HuH-7.5 (cell line): ENCODE measurements at places on chromosomes 12 and 14.

DNA sequence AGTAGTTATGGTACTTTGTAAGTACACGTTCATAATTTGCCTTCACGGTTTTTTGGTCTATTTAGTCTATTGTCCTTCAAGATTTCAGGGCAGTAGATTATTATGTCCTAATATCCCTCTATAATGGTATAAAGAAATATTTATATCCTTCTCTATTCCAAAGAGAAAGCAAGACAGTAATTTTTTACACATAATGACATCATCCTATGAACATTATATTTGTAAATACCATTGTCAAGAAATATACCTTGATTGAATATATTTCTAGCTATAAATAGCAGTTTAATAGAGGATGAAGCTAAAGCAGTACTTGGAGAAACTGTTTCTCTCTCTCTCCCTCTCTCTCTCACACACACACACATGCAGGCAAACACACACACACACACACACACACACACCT lies 77.0 kb downstream of the C12orf50 start:
- no peak for DNase-seq

GRCh38 chr12:75042125-75042524 lies 167.5 kb downstream of the KCNC2 start:
- DNase-seq = no peak

DNA sequence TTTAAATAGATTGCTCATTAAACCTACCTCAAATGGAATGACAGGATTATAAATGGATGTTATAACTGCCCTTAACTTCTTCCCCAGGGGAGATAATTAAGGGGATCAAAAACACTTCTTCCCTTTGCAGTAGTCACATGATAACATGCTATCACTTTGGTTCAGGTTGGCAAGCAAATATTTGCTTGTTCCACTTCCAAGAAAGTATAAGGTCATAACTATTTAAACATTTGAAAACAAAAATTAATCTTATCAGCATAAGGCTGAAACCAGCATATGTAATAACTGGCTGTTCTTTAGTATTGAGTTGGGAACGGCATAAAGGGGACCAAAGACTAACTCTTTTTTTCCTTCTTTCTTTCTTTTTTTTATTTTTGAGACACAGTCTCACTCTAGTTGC lies 2.4 kb upstream of the LYZ start:
- DNase-seq = no peak

GRCh38 chr14:79321070-79321469 lies 890.2 kb downstream of the DIO2 start:
- DNase-seq = no peak

- no peak for DNase-seq
Observed at GRCh38 chr12:22180705-22181104, 134.7 kb downstream of the CMAS start.

DNA sequence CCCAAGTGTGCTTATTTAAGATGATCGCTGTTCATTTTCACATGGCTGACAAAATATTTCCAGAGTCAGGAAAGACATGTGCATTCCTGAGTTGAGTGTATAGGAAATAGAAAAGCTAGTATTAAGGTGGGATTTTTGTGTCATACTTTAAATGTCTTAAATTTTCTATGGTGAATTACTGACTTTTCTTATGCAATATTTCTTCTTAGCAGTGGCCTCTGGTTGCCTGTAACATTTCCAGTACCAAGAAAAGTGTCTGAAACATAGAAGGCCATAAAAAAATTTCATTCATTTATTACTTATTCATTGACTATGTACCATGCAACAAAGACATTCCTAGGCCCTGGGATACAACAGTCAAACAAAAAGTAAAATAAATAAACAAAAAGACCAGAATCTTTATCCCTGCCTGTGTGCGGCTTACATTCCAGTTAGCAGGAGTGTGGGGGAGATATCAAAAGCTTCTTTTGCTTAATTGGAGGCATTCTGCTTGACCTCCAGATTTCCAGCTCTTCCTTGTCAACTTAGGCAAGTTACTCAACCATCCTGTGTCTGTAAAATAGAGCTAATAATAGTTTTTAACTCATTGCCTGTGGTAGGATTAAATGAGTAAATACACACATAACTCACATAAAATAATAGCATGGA lies 216.3 kb upstream of the FLRT2 start:
- DNase-seq = no peak

- DNase-seq = no peak
Observed at GRCh38 chr12:15122344-15122743, 98.9 kb downstream of the RERG start.

GRCh38 chr12:14612898-14613445 lies 45.3 kb upstream of the PLBD1 start:
- no peak for DNase-seq

GRCh38 chr14:71658261-71658860 lies 273.9 kb upstream of the RGS6 start:
- DNase-seq = no peak

DNA sequence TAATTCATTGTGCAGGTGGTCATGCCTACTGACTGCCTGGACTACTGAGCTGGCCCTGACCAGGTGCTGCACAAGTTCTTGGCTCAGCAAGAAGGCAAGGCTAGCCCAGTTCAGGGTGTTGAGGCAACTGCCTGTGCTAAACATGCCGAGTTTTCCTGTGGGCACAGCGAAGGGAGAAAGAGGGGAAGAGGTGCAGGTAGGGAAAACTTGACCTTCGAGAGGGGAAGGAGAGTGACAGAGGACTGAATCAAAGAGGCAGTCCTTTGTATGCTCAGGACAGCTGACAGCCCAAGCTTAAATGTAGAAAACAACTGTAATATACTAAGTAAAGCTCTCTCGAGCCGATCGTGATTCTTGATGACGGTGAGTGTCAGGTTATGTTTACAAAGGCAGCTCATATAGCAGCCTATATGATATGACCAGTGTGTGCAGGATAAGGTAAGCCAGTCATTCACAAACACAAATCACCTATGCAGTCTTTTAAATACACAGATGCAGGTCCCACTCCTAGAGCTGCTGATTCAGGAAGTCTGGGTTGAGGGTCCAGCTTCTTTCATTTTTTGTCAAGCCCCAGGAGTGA lies 2.6 kb downstream of the IRAK3 start:
- no peak for DNase-seq

DNA sequence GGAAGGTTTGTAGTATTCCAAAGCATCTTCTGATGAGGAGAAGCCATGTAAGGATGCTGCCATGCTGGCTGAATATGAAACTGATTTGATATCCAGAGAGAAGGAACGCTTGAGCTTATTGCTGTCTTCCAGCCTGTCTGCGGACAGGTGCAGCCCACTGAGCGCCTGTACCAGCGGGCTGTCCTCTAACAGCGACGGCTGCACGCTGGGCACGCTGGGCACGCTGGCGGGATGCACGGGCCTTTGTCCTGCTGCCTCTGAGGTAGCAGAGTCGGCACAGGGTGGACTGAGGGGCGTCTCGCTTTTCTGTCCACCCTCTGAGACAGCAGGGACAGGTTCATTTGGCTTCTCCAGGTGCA lies 85.2 kb downstream of the DUSP16 start:
- no peak for DNase-seq

- DNase-seq = no peak
Observed at GRCh38 chr12:42802785-42803189, 213.2 kb upstream of the PRICKLE1 start.

DNA sequence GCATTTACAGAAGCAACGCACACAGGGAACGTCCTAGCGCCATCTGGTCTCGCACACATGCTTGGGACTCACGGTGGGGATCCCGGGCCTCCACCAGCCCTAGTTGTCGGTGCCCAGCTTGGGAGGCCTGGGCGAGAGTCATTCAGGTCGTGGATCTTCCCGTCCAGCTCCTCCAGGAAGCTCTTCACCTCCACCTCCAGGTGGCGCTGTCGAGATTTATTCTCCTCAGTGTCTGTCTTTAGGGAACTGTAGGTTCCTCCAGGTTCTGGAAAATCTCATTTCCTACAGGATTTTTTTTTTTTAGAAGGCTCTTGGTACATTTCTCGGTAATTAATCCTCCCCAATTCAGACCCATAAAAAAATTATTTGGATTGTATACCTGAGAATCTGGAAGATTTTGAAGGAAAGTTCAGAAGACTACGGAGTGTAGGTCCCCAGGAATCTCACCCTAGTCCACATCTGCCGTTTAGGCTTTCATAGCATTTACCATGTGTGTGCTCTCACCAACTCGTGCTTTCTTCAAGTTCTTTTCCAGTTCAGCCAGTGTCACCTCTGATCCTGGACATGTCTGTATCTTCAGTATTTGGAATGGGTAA lies 910.0 kb downstream of the TMEM121 start:
- no peak for DNase-seq

- no peak for DNase-seq
Observed at GRCh38 chr12:125919856-125920470, 854.7 kb downstream of the AACS start.

DNA sequence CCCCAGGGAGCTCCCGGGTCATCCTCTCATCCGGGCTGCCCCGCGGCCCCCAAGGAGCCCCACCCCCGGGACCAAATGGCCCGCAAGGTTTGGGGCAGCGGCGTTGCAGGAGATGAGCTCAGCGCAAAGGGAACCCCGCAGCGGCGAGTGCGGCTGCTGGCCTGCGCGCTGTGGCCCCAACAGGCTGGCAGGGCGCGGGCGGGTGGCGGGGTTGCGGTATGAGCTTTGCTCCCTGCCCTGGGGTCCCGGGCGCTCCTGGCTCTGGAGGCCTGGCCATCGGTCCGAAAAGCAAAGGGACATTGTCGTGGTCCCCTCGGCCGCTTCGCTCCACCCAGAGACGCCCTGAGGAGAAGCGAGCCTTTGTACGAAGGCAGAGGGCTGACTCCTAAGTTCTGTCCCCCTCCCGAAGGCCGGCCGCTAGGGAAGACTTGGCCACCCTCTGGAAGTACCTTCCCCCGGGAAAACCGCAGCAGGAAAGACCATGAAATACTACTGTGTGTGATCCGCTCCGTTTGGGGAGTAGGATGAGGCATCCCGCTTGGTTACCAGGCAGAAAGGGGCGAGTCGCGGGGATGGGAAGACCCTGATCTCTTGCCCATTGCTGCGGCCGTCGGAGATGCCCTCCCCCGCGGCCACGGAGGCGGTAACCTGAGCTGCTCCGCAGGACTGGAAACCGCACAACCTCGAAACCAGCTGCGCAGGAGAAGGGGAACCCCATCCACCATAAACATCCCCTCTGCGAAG lies 620 bp upstream of the NID2 start:
- no peak for DNase-seq

- DNase-seq = no peak
Observed at GRCh38 chr14:38079268-38079667, 128.4 kb upstream of the SSTR1 start.

- DNase-seq = no peak
Observed at GRCh38 chr14:86430853-86431252, 900.9 kb downstream of the FLRT2 start.

DNA sequence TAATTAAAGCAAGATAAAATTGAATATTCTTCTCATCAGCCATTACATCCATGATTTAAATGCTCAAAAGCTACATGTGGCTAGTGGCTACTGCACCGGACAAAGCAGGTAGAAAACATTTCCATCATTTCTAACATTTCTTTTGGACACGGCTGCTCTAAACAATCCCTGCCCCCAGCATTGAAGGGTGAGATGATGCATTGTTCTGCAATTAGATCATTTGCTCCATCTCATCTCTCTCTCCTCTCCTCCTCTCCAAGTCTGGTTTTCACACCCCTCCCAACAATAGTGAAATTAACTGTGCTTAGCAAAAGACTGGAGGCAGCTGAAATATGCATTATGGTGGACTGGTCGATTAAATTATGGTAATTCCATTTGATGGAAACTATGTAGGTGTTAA lies 288.5 kb downstream of the KSR2 start:
- DNase-seq = no peak

DNA sequence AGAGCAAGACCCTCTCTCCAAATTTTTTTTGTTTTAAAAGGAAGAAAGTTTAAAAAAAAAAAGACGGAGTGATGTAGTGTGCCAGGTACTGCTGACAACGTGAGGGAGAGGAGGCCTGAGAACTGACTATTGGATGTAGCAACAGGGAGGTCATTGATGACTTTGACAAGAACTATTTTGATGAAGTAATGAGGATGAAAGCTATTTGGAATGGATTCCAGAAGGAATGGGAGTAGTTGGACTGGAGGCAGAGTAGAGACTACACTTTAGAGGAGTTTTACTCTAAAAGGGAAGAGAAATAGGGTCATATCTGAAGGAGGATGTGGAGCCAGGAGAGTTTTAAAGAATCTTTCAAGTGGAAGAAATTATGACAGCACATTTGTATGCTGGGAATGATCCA lies 27.8 kb upstream of the SLC38A2 start:
- DNase-seq = no peak

DNA sequence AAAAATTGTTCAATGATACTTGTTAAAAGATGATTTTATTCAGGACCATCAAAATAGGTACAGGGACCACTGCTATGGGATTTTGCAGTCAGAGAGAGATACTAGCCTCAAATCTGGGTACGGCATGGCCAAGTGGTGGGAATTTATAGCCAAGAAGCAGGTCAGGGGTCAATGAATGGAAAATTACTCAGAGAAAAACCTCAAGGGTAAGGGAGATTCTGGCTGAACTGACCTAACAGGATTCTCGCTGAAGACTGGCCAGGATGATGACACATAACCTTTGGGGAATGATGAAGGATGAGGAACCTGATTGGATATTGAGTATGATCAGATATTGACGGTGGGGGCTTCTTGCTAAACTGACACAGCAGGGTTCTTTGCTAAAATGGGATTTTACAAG lies 32.7 kb downstream of the DEPDC4 start:
- no peak for DNase-seq

DNA sequence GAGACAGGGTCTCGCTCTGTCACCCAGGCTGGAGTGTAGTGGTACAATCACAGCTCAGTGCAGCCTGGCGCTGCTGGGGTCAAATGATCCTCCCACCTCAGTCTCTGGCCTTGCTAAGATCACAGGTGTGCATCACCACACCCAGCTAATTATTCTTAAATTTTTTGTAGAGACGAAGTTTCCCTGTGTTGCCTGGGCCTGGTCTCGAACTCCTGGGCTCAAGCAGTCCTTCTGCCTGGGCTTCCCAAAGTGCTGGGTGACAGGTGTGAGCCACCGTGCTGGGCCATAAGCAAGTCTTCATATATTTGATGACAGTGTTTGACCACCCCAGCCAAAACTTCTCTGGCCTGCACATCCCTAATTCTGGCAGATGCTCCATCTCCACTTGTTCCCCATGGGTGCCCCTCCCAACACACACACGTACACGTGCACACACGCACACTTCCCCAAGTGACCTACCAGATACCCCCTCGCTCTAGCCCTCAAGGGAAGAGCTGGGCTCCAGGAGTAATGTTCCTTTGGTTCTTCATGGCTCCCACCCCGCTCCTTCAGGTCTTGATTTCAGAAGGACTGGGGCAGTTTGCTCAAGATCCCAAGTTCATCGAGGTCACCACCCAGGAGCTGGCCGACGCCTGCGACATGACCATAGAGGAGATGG lies 104.3 kb upstream of the FKBP4 start:
- no peak for DNase-seq

DNA sequence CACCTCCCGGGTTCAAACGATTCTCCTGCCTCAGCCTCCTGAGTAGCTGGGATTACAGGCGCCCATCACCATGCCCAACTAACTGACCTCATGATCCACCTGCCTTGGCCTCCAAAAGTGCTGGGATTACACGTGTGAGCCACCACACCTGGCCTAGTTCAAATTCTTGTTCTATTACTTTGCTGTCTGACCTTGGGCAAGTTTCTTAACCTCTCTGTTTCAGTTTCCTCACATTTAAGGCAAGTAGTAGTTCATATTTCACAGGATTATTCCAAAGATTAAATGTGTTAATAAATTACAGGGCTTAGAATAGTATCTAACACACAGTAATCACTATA lies 10.9 kb downstream of the RXYLT1 start:
- DNase-seq = no peak
